Nucleus accumbens (tissue), 56 donors: ENCODE measurements at places on chromosomes 13 and 19.

DNA sequence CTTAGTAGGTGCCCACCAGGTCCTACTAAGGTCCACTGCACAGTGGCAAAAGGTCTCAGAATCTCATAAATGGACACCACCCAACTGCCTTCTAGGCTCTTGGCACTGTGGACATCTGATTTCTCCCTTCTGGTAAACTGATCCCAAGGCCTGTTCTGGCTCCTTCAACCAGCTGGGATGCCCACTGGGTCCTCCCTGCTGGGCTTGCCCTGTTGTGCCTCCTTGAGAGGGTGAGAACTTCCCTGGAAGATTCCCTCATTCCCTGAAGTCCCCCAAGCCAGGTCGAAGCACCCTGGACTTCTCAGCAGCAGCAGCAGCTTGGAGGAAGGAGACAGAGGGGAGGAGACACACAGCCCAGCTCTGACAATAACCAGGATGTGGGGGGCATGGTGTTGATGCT, 6.6 kb upstream of the ZNF492 start:
- no peak for DNase-seq

- no peak for DNase-seq
Measured at GRCh38 chr13:111944171-111944583, 122.8 kb upstream of the SOX1 start.

DNA sequence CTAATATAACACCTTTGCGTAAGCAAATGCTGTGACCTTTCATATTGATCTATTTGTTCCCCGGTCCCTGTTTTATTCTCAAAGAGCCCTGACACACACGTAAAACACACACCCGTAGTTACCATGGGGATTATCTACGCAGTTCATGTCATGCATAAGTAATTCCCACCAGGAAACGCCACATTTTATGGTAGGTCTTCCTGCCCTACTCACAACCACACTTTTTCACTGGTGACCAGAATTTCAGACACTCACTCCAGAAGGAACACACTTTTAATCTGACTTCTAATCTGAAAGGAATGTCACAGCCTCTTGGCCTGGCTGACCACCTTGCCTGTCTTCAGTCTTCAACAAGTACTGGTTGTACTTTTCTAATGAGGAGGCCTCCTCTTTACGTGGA, 46.8 kb downstream of the SLC7A1 start:
- no peak for DNase-seq

GRCh38 chr19:42216653-42217519, 591 bp downstream of the DEDD2 start:
- peak; percentile 78 for DNase-seq

DNA sequence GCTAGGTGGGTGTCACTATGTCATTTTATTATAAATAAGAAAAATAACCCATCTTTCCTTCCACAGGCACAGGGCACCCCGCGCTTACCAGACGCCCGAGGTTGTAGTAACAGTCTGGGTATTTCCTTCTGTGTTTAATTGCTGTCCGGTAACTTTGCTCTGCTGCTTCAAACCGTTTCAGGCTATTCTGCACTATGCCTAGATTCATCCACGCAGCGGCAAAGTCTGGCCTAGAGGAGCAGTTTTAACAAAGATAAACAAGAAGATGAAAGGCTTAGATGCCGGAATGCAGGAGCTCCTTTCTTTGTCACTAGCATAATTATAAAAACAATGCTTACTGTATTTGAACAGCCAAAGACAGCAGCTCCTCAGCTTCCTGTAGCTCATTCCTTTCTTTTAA, 36.9 kb upstream of the GGACT start:
- no peak for DNase-seq

GRCh38 chr19:1523412-1524286, at the start of gene PLK5:
Gene PLK5, plus strand, starts transcription at chr19:1524077. Its CDS starts 2,920 bp downstream, at chr19:1526997.
- no peak for DNase-seq

GRCh38 chr19:1503925-1504773, 8.7 kb downstream of the ADAMTSL5 start:
- no peak for DNase-seq

GRCh38 chr19:27872370-27872769, 1340.6 kb downstream of the UQCRFS1 start:
- DNase-seq: no peak

GRCh38 chr19:33387351-33388230, 14.1 kb downstream of the CEBPG start:
- no peak for DNase-seq

GRCh38 chr19:49665036-49665350, 664 bp downstream of the IRF3 start:
- no peak for DNase-seq

- no peak for DNase-seq
Measured at GRCh38 chr13:39273953-39274738, 235.9 kb downstream of the NHLRC3 start.
